ENCODE measurements at places on chromosomes 12 and 14. TPM values are rescaled to one million over a fixed set of nuclear protein-coding genes. Genes with fewer than 3 reads are reported as not detected.

PRIMA1 gene
- not detected for total RNA-seq

RPS6KL1 gene
- 1.9 TPM for total RNA-seq

LPAR5 gene
- total RNA-seq: 8.1 TPM

- no peak for DNase-seq
These were observed 114.1 kb upstream of the FKBP4 start for GRCh38 chr12:2680676-2681039.

DNA sequence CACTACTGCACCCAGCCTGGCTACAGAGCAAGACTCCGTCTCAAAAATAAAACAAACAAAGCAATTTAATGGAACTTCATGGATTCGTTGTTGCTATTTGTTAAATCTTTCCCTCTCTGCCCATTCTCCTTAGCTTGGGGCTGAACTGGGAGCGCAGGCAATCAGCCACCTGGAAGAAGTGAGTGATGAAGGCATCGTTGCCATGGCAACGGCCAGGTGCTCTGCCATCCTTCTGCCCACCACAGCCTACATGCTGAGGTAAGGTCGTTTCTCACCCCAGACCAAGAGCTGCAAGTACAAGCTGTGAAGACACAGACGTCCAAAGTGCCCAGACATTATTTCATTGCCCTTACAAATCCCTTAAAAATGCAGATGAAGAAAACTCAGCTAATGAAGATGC is 19.1 kb downstream of the AMDHD1 start:
- no peak for DNase-seq

GRCh38 chr12:87812681-87813080 is 216.5 kb downstream of the C12orf50 start:
- DNase-seq: no peak

- no peak for DNase-seq
These were observed 46.5 kb downstream of the OR9K2 start for GRCh38 chr12:55172686-55173085.

GRCh38 chr14:52961060-52961639 is 10.3 kb upstream of the FERMT2 start:
- DNase-seq: peak; percentile 37

- no peak for DNase-seq
These were observed 33.6 kb downstream of the E2F7 start for GRCh38 chr12:77031745-77032144.

DNA sequence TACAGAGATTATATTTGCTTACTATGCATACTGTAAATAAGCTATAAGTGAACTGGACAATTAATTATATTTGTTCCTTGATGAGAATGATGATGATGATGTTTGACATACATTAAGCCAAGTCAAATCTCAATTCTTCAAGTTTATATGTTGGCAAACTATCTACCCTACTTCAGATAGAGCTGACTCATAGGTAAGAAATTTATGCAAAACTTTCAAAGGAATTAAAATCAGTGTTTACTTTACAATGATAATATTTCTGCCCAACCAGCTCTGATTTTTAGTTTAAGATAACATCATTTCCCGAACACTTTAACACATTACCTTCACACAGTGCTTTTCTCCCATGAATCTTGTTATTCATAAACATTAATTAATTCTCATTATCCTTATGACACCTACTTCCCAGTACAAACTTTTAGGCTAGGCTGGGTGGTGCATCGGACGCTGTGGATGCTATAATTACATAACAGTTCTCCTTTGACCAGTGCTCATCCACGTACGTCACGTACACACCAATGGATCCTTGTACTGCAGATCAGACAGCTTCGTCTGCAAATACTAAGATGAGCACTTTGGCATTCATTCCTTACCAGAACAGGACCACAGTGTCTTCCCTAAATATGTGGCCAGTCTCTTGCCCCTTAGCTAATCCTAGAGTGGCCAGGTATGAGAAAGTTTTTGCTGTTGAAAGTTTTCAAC is 18.3 kb downstream of the BMP4 start:
- no peak for DNase-seq

- DNase-seq: no peak
These were observed 59.9 kb downstream of the CCDC92 start for GRCh38 chr12:123912415-123913380.
